ENCODE measurements at places on chromosomes 1 and 21. TPM values are rescaled to one million over a fixed set of nuclear protein-coding genes. Genes with fewer than 3 reads are reported as not detected.

The IQCC gene
- total RNA-seq = 1.2 TPM

The LEFTY2 gene
- not detected for total RNA-seq

The CCDC28B gene
- 17.2 TPM for total RNA-seq

The VHLL gene
- 0.11 TPM for total RNA-seq

The LRRC71 gene
- 0.11 TPM for total RNA-seq

The KCNT2 gene
- total RNA-seq = under 0.01 TPM

The ANKRD65 gene
- total RNA-seq = 0.11 TPM

The CADM3 gene
- total RNA-seq = not detected

The PAQR7 gene
- 18.0 TPM for total RNA-seq

The GNG12 gene
- 274 TPM for total RNA-seq

The SPRR1B gene
- not detected for total RNA-seq

The ILDR2 gene
- total RNA-seq = under 0.01 TPM

The NEGR1 gene
- total RNA-seq = 0.22 TPM

The TDRD5 gene
- total RNA-seq = 0.09 TPM

The THEM5 gene
- total RNA-seq = 0.33 TPM

The MFSD2A gene
- 0.33 TPM for total RNA-seq

The SPRR2F gene
- not detected for total RNA-seq
